ENCODE measurements at places on chromosomes 6 and 20. TPM values are rescaled to one million over a fixed set of nuclear protein-coding genes. Genes with fewer than 3 reads are reported as not detected.

- peaks cover 13% of the 10 kb centered on the region for H3K36me3 ChIP-seq
- no peak overlapping the region for H3K4me3 ChIP-seq
- no peak for DNase-seq
- H3K27me3 ChIP-seq, result no peaks in the 10 kb centered on the region
These were observed 9.0 kb downstream of the ADISSP start for GRCh38 chr20:3758566-3758965.

- no peak overlapping the region for H3K27ac ChIP-seq
- no peaks in the 10 kb centered on the region for H3K27me3 ChIP-seq
- no peak for DNase-seq
- H3K36me3 ChIP-seq, result no peaks in the 10 kb centered on the region
These were observed 23.6 kb downstream of the FOXO3 start for GRCh38 chr6:108584323-108584722.

Gene SYCP2
- 3.5 TPM for total RNA-seq

Gene SLC17A9
- total RNA-seq, result 10.4 TPM

Gene HSPA1A
- 230 TPM for total RNA-seq

Gene PDSS2
- total RNA-seq, result 14.9 TPM

- peaks cover 15% of the 10 kb centered on the region for H3K4me1 ChIP-seq
- peaks cover 74% of the 10 kb centered on the region for H3K27me3 ChIP-seq
- no peak within 1 kb of the TSS for H3K27ac ChIP-seq
These were observed at the start of gene KCNG1 for GRCh38 chr20:51022803-51023616. KCNG1 (minus strand) TSS chr20:51023107; CDS start chr20:51010338, 12,769 bp downstream.

Gene ADGRF1
- total RNA-seq, result 9.9 TPM

DNA sequence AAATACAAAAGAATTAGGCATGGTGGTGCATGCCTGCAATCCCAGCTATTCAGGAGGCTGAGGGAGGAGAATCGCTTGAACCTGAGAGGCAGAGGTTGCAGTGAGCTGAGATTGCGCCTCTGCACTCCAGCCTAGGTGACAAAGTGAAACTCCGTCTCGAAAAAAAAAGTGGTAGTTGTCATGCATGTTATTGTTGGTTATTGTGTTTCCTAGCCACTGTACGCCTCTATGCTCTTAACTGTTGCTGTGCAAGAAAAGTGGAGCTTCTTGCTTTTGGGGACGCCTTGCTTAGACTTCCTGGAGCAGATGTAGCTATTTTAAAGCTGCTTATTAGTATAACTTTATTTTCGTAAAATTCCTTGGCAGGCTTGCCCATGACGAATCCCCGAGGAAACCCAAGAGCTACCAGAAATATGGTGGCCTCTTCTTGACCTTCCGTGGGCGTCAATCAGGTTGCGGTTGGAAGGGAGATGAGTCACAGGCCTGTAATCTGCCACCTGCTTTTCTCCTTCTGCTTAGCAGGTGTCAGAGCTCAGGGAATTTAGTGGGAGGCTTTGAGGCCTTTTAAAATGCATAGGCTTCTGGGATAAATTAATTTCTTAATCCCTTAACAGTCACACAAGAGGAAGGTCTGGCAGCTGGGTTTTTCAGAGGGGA, 17.3 kb downstream of the GABRR2 start:
- H3K36me3 ChIP-seq, result no peaks in the 10 kb centered on the region
- H3K27me3 ChIP-seq, result no peaks in the 10 kb centered on the region
- H3K4me1 ChIP-seq, result peaks cover 22% of the 10 kb centered on the region
- no peak overlapping the region for H3K4me3 ChIP-seq

GRCh38 chr6:84411060-84411629, 183.7 kb upstream of the CEP162 start:
- DNase-seq, result no peak
- H3K4me1 ChIP-seq, result no peaks in the 10 kb centered on the region
- H3K36me3 ChIP-seq, result no peaks in the 10 kb centered on the region
- H3K27ac ChIP-seq, result no peak overlapping the region
- H3K27me3 ChIP-seq, result no peaks in the 10 kb centered on the region
- no peak overlapping the region for H3K4me3 ChIP-seq

DNA sequence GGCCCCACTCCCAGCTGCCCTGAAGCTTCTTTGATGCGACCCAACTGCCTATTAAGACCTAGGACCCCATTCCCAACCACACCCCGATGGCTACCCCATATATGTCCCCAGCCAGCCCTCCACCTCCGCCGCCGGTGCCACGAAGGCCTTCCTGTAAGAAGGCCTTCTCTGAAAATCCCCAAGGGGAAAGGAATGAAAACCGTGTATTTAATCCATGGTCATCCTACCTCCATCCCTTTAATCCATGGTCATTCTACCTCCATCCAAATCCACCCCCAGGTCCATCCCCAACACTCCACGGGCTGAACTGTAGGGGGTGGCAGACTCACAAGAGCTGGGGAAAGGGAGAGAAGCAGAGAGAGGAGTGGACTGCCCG, 545 bp upstream of the VSX1 start:
- peaks cover 99% of the 10 kb centered on the region for H3K27me3 ChIP-seq
- H3K27ac ChIP-seq, result no peak overlapping the region
- peaks cover 26% of the 10 kb centered on the region for H3K4me1 ChIP-seq
- H3K4me3 ChIP-seq, result no peak overlapping the region

DNA sequence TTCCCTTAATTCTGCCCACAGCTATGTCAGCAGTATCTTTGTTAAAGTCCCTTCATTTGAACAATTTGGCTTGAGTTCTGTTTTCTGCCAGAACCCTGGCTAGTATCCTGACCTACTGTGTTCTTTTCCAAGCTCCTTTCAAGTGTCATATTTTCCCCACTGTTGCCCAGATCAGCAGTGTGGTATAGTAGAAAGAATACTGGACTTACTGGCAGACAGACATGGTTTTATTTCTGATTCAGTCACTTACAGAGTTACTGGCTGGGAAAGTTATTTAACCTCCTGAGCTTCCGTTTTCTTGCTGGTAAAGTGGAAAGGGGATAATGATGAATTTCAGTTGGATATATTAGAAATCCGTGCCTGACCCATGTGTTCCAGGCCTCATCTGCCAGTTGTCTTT, 39.8 kb upstream of the RAB23 start:
- H3K27me3 ChIP-seq, result no peaks in the 10 kb centered on the region
- H3K36me3 ChIP-seq, result no peaks in the 10 kb centered on the region
- peak overlapping the region; percentile 28 for H3K27ac ChIP-seq
- no peak overlapping the region for H3K4me3 ChIP-seq
- H3K4me1 ChIP-seq, result no peaks in the 10 kb centered on the region

Gene GLP1R
- total RNA-seq, result 0.35 TPM

Gene EPM2A
- 10.6 TPM for total RNA-seq

DNA sequence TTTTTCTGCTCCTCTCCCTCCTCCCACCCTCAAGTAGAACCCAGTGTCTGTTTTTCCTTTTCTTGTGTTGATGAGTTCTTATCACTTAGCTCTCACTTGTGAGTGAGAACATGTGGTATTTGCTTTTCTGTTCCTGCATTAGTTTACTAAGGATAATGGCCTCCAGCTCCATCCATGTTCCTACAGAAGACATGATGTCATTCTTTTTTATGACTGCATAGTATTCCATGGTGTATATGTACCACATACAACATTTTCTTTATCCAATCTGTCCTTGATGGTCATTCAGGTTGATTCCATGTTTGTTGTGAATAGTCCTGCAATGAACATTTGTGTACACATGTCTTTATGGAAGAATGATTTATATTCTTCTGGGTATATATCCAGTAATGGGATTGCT, 81.0 kb downstream of the TOX2 start:
- no peaks in the 10 kb centered on the region for H3K36me3 ChIP-seq
- H3K27me3 ChIP-seq, result no peaks in the 10 kb centered on the region
- DNase-seq, result no peak
- H3K27ac ChIP-seq, result no peak overlapping the region
- no peak overlapping the region for H3K4me3 ChIP-seq

GRCh38 chr6:111550953-111551352, 54.7 kb downstream of the TRAF3IP2 start:
- peak overlapping the region; percentile 61 for H3K27ac ChIP-seq
- no peak overlapping the region for H3K4me3 ChIP-seq
- no peak for DNase-seq

- H3K27me3 ChIP-seq, result no peaks in the 10 kb centered on the region
- H3K4me3 ChIP-seq, result no peak overlapping the region
- peaks cover 52% of the 10 kb centered on the region for H3K4me1 ChIP-seq
- H3K36me3 ChIP-seq, result peaks cover 42% of the 10 kb centered on the region
- DNase-seq, result no peak
These were observed 3.2 kb downstream of the CD40 start for GRCh38 chr20:46121184-46121930.

- no peaks in the 10 kb centered on the region for H3K27me3 ChIP-seq
- no peaks in the 10 kb centered on the region for H3K36me3 ChIP-seq
- H3K4me1 ChIP-seq, result no peaks in the 10 kb centered on the region
- DNase-seq, result no peak
- no peak overlapping the region for H3K27ac ChIP-seq
- H3K4me3 ChIP-seq, result no peak overlapping the region
These were observed 171.4 kb downstream of the COL9A1 start for GRCh38 chr6:70131528-70131927.

Gene CNR1
- total RNA-seq, result 21.1 TPM

Gene PAX1
- total RNA-seq, result not detected

Gene COL21A1
- 9.4 TPM for total RNA-seq

Measured in lower lobe of right lung (tissue), 2 donors.